ENCODE measurements at places on chromosomes 5 and 9.

- no peak for DNase-seq
Measured at GRCh38 chr5:171252674-171253073, 56.4 kb upstream of the TLX3 start.

DNA sequence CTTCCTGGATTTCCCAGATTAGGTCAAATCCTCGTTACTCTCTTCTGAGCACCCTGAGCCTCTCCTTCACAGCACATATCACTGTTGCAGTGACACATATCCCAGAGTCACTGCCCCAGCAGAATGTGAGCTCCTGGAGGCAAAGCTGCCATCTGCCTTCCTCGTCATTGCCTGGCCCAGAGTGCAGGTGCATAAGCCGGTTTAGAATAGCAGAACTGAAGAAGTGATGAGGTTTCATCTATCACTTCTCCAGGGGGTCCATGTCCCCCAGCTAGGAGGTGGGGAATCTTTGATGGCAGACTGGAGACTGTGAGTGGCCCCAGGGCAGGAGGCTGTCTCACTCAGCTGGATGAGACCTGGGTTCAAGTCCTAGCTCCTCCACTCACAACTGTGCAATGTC lies 25.8 kb downstream of the NIPAL4 start:
- no peak for DNase-seq

DNA sequence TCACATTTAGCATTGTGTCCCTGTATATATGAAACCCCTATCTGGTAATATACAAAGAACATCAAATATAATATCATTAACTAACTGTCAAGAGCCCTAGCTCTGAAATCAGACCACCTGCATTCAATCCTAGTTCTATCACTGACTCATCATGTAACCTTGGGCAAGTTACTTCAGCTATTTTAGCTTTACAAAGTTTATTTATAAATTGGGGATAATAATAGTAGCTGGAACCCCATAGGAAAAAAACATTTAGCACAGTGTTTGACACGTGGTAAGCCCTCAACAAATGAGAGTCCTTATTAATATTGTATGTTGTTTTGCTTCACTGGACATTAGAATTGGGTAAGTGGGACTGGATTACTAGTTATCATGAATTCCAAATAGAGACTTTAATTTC lies 157.5 kb downstream of the EBF1 start:
- no peak for DNase-seq

- no peak for DNase-seq
Measured at GRCh38 chr9:101601904-101602765, 7.4 kb upstream of the PPP3R2 start.

DNA sequence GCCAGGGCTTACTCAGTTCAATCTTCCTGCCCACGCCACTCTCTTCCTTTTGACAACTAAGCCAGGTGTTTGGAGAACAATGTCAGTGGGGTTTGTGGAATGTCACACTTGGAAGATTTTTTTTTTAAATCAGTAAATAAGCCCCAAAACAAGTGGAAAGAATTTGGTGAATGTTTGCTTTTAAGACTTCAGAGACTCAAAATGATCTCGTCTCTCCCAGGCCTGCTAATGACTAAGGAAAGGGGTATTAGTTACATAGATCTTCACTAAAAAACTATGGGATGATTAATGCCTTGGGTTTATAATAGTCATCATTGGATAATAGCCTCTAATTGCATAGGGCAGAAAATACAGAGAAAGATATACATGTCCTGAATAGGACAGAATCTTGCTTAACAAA lies 166.4 kb downstream of the DMRT2 start:
- DNase-seq: no peak

GRCh38 chr5:88680253-88681132 lies 202.5 kb downstream of the MEF2C start:
- peak; percentile 85 for DNase-seq

DNA sequence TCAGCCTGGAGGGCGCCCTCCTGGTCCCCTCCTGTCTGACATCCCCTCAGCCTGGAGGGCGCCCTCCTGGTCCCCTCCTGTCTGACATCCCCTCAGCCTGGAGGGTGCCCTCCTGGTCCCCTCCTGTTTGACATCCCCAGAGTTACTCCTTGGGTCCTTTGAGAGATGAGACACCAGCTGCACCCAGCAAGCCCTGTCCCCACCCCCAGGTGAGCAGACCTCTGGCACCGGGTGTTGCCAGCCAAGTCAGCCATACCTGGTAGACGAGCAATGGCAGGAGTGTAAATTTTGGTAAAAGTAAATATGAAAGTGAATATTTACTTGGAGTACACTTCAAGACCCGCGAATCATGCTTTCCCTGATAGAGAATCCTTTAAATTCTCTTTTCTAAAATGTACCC lies 25.4 kb downstream of the EXOC3 start:
- DNase-seq: no peak

GRCh38 chr5:181283347-181283746 lies 22.4 kb upstream of the TRIM52 start:
- no peak for DNase-seq

GRCh38 chr5:139306628-139307379 lies 13.3 kb downstream of the MATR3 start:
- DNase-seq: no peak

DNA sequence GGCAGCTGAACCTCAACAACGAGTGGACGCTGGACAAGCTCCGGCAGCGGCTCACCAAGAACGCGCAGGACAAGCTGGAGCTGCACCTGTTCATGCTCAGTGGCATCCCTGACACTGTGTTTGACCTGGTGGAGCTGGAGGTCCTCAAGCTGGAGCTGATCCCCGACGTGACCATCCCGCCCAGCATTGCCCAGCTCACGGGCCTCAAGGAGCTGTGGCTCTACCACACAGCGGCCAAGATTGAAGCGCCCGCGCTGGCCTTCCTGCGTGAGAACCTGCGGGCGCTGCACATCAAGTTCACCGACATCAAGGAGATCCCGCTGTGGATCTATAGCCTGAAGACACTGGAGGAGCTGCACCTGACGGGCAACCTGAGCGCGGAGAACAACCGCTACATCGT lies 12.4 kb upstream of the PHYHD1 start:
- no peak for DNase-seq

DNA sequence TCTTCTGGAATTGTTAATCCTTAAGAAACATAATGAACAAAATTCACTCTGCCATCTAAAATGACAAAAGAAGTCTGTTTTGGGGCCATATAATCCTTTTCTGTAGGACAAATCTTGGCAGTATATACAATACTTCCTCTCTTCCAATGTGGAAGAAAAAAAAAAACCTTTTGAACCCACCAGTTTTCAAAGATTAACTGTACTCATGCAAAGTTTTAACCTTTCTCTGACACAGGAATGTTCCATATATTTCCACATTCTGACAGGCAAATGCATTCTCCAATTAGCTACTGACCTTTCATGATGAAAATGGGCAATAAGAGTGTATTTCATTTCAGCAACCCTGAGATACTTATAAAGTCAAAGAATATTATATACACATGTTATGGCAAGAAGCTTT lies 65.4 kb downstream of the RNF130 start:
- no peak for DNase-seq

GRCh38 chr9:4141296-4141695 lies 158.6 kb downstream of the GLIS3 start:
- DNase-seq: no peak

DNA sequence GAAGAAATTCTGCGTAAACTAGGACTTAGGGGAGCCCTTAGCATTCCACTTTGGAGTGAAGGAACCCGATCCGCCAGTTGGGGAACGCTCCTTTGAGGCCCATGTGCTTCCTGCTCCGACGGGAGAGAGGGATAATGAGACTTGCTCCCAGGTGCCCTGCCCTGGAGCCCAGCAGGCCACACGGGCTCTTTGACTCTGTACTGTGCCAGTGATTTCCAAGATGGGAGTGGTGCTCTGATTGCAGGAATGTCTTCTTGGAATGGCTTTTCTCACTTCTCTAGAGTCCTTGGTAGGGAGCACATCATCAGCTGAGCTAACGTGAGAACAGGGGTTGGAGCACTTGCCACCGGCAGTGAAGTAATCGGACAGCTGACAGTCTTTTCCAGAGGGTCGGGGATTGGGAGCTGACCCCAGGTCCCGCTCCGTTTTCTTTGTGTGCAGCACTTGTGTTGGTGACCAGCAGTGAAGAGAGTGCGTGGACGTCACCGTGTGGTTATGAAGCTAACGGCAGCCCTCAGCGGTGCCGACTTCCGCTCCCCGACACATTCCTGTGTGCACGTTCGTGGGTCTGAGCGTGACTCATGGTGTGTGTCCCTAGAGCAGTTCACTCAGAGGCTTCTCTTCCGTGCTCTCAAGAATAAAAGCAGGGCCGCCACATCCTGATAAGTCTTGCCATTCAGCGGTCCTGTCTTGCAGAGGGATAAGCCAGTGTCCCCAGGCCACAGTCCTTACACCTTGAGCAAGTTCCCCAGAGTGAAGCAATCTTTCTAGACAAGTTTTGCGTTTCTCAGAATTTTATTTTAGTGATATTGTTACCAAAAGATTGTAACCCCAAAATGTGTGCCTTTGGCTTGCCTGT lies 25.6 kb downstream of the ABL1 start:
- no peak for DNase-seq

DNA sequence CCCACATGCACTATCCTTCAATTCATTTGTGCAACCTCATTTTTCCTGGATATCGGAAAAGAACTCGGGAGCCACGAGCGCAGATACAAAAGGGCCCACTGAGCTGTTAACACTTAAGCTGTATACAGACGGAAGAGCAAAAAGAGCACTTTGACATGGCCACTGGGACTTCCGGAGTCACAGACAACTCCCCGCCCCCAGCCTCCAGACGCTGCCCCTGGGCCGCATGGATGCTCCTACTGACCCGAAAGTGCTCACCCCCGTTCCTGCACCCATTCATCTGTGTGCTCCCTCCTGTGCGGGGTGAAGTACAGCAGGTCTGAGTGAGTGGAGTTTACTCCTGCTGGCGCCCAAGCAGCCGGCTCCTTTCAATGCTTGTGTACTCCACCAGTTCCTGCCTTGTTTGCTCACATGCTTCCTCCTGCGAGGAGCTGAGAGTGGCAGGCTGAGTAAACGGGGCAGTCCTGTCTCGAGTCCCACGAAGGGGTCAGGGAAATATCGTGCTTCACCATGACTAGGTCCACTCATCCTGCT lies 901.0 kb upstream of the CTNND2 start:
- no peak for DNase-seq

- DNase-seq: no peak
Measured at GRCh38 chr9:6302417-6302816, 25.8 kb upstream of the TPD52L3 start.

GRCh38 chr5:132428484-132429462 lies 59.3 kb downstream of the SLC22A5 start:
- no peak for DNase-seq

DNA sequence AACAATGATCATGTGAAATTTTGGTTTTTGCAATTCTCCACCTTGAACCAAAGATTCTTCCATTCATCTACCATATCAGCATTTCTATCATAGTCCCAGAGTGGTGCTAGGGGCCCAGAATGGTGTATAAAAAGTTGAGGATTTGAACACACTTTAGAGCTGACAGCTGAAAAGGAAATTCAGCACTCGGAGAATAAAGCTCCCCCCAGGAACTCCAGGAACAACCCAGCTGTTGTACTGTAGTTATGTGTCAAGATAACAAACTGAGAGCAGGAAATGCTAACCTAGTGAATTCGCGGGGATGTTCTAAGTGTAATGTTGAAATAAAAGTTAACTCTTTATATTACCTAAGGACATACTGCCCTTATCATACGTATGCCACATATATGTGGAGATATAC lies 216.7 kb downstream of the NFIB start:
- no peak for DNase-seq

DNA sequence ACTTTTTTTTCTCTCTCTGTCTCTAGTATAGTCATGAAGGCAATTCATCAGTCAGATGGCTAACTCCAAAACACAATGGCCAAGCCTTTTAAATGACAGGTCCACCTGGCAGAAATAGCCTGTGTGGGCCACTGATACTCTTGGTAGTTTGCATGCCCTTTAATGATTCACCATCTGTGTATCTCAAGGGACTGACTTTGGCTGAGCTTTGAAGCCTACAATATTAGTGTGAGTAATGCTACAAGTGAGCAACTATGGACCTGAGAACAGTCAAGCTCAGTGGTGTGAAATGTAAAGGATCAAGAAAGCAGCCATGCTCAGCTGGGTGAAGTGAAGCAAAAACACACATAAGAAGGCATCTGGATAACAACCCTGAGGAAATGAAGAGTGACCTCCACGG lies 506.9 kb downstream of the TLE1 start:
- DNase-seq: no peak

GRCh38 chr5:110439296-110439695 lies 287.2 kb downstream of the TMEM232 start:
- DNase-seq: peak; percentile 6

DNA sequence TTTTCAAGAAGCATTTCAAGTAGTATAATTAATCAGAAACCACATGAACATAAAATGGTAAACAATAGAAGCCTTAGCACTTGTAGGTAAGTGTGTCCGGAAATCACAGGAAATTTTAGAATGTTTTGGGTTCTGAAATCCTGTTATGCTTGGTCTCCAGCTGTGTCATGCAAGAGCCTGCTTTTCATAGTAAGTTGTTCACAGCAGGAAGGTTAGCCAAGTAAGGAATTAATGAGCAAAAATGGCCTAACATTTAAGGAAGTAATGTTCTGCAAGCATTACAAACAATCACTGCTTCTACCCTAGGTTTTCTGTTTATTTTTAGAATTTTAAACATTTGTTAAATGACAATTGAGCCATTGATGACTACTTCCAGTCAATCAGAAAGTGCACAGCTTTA lies 669.5 kb downstream of the SLCO4C1 start:
- DNase-seq: no peak

DNA sequence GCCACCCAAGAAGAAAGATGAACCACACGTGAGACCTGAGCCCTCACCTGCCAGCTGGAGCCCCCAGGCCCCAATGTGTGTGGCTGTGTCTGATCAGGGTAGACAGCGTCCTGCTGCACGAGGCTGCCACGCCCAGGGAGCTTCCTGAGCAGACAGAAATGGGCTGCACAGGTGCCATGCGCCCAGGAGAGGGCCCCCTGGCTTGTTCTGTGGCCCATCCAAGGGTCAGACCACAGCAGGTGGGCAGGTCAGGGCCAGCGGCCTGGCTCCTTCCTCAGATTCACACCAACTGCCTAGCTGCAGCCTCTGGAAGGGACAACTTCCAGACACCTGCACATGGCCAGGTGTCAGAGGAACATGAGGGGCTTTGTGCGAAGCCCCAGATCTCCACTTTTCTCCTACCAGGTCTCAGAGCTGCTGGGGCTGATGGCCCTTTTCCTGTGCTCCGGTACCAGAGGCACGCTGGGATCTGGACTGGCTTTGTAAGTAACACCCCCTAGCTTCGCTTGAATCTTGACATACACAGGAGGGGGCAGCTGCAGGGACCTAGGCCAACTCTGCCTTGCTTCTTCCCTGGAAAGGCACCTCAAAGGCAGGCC lies 10.8 kb downstream of the SARDH start:
- DNase-seq: no peak

DNA sequence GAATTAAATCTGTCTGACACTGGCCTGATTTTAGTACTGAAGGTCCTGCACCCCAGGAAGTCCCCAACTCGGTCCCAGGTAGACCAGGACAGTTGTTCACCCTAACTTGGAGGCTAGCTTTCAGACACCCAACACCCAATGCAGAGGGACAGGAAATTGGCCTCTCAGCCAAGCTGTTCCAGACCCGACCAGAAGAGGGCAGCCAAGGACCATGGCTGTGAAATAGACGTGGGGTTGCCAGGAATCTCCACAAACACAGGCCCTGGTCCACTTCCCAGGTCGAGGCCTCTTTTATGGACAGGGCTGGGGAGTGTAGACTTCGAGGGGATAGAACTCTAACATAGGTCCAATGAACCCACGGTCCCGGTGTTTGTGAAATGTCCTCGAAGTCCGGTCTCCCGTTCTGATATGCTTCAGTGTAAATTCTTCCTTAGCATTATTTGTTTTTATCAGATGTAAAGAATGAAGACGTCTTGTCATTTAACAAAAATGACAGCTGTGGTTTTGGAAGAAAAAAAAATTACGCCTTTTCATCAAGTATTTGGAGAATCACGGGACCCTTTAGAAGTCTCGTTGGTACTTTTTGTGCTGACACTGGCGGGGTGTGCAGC lies 260.3 kb upstream of the ADAMTS16 start:
- peak; percentile 86 for DNase-seq
